Posterior vena cava (tissue), 2 donors: ENCODE measurements at places on chromosomes 11 and 22. TPM values are rescaled to one million over a fixed set of nuclear protein-coding genes. Genes with fewer than 3 reads are reported as not detected.
A peak's percentile ranks its signal among the peaks of the same experiment; 100 is the strongest.

DNA sequence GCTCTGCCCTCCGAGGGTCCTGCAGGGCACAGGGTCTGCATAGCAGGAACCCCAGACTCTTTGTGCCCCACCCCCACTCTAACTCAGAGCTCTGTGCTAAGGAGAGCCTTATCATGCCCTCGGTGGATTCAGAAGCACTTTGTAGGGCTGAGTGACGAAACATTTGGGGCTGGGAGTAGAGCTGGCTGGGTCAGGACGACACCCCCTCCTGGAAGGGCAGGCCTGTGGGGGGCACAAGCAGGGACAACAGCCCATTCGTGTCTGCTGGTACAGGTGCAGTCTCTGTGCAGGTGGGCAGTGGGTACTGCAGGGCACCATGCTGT is 8.9 kb downstream of the APOBEC3A start:
- DNase-seq: no peak

- peak; percentile 91 for DNase-seq
These were observed 148.3 kb upstream of the POU2AF2 start for GRCh38 chr11:111097191-111097590.

- no peak for DNase-seq
These were observed 120.1 kb downstream of the PARVA start for GRCh38 chr11:12497431-12497830.

ASCL2 gene
- 0.69 TPM for total RNA-seq

GRCh38 chr22:41683616-41684015 is 5.1 kb downstream of the SNU13 start:
- no peak for DNase-seq

CARNS1 gene
- 1.6 TPM for total RNA-seq

DNA sequence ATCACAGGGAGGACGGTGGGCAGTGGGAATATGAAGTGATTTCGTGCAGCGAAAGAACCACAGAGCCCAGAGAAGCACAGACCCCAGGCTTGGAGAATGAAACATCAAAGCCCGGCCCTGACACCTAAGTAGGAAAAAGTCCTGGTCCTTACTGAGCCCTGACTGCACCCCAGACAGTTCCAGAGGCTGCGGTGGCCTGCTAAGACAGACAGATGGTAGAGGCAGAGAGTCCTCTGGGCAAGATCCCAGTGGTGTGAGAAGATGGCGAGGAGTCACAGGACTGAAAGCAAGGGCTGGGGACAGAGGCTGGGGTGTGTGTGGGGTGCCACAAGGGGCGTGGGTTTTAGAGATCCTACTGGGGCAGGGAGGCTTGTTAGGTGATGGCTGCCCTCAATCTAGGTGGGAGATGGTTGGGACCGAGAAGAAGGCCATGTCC is 3.7 kb downstream of the CBX6 start:
- peak; percentile 65 for DNase-seq

ALX4 gene
- total RNA-seq: not detected
